ENCODE measurements at places on chromosomes 16 and 17. TPM values are rescaled to one million over a fixed set of nuclear protein-coding genes. Genes with fewer than 3 reads are reported as not detected.

Gene RHBDL3
- total RNA-seq, result 11.6 TPM

DNA sequence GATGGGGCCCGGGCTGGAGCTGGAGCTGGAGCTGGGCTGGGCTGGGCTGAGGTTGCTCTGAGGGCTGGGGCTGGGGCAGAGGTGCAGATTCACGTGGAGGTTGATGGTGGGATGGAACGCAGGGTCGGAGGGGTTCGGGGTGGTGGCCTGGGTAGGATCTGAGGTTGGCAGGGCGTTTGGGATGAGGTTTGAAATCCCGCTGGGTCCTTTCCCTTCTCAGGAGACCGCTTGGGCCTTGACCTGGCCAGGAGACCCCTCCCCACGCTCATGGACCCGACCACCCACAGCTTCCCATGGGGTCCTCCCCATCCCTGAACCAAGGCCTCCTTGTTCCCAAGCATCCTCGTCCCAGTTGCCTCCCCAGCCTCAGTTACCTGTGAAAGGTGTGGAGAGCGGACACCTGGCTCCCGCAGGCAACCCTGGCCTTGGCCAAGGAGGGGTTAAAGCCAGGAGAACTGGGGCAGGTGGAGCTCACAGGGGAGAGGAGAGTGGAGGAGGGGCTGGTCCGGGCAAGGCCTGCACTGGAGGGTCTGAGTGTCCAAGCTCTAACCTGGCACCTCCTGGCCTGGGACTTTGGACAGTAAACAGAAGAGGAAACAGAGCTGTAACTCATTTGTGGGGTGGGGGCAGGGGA is at the start of gene ASGR2:
TSS of gene ASGR2 (minus strand) at position 582 of the 634 bp plus-strand sequence. CDS start 582 bp downstream, outside the sequence.
- peaks cover 3% of the 10 kb centered on the region for H3K27me3 ChIP-seq
- H3K27ac ChIP-seq, result 0 out of 2 replicates have a peak within 1 kb of the TSS, but pooled peaks have one; percentile 30
- no peak for DNase-seq
- H3K4me3 ChIP-seq, result no peak within 1 kb of the TSS

Gene USP32
- 91.7 TPM for total RNA-seq

DNA sequence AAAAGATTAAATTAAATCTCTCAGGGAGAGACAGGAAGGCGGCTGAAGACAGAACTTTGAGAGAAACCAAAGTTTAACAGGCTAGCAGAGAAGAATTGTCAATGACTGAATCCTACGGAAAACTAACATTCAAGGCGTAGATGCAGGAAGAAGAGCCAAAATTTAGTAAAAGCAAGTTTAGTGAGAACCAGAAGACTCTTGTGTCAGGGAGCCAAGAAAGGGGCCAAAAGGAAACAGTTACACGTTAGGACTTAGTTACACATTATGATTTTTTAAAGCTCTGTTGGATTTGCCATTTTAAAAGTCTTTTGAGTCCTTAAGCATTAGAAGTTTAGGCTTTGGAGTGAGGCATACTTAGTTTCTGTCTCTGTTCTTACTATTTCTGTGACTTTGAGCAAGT is 164.6 kb downstream of the CHD9 start:
- no peak overlapping the region for H3K4me3 ChIP-seq
- no peak for DNase-seq
- 0 out of 2 replicates have a peak, but pooled peaks cover 5% of the 10 kb centered on the region for H3K4me1 ChIP-seq
- H3K27ac ChIP-seq, result no peak overlapping the region
- peaks cover 14% of the 10 kb centered on the region for H3K36me3 ChIP-seq

DNA sequence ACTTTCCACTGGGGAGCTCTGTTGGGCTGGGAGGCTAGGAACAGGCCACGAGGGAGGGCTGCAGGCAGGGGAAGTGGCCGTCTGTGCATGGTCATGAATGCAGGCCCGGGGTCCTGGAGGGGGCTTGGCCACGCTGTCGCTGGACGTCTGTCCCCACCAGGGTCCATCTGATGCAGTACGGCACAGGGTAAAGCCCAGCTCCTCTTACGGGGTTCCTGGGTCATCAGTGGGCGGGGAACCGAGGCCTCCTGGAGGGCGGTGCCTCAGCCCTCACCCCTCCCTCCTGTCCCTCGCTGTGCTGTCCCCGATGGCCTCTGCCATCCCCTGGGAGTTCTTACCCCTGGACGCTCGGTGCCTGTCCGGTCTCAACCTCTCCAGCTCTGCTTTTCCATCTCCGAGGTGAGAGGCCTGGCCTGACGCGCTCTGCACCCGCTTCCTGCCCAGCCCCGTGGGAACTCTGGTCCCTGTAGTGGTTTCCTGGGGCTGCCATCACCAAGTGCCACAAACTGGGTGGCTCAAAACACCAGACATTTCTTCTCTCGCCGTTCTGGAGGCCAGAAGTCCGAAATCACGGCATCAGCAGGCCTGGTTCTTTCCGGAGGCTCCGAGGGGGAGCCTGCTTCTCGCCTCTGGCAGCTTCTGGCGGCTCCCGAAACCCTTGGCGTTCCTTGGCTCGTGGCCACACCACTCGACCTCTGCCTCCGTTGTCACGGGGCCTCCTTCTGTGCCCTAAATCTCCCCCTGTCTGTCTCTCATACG is 182.8 kb downstream of the SEC14L1 start:
- H3K4me1 ChIP-seq, result peaks cover 41% of the 10 kb centered on the region
- H3K27me3 ChIP-seq, result no peaks in the 10 kb centered on the region
- H3K27ac ChIP-seq, result peak overlapping the region; percentile 50
- peak; percentile 10 for DNase-seq

Measured in WTC11 (cell line).